ENCODE measurements at places on chromosomes 1 and 21. TPM values are rescaled to one million over a fixed set of nuclear protein-coding genes. Genes with fewer than 3 reads are reported as not detected.

Gene CADM3
- 1.2 TPM for total RNA-seq

Gene TAS1R1
- 0.59 TPM for total RNA-seq

Gene KCNA2
- 0.79 TPM for total RNA-seq

DNA sequence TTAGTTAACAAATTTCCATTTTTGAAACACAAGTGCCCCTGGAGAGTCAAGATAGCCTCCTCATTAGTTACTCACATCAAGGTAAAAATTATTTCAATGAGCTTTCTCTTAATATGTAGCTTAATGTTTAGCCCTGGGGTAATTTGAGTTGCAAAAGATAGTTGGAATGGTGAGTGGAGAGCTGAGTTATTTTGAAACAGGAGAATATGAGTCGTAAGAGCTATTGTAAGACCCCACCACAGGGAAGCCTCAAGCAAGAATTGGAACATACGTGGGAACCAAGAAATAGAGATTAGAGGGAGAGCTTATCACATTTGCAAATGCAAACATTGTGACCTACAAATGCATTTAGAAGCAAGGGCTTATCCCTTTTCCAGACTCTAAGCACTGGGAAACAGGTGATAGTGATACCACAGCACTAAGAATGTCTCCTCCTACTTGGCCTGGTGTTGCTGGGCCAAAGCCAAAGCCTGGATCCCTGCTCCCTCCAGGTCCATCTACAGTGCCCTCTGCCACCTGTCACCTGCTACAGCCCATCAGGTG is 635.1 kb downstream of the PTPRC start:
- no peak for DNase-seq

DNA sequence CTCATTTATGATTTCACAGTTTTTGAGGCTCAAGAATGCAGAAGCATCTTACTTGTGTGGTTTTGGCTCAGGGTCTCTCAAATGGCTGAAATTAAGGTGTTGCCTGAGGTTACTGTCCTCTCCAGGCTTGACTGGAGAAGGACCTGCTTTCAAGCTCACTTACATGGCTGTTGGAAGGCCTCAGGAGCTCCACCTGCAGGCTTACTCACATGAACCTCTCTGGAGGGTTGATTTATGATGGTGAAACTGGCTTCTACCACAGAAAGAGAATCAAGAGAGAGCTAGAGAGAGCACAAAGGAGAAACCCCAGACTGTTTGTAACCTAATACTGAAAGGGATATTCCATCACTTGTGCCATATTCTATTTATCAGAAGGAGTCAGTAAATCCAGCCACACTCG is 6.2 kb upstream of the KCNK2 start:
- no peak for DNase-seq

GRCh38 chr1:157844089-157844830 is 2.7 kb upstream of the CD5L start:
- no peak for DNase-seq

GRCh38 chr1:208171616-208172422 is 72.4 kb downstream of the PLXNA2 start:
- DNase-seq: no peak

DNA sequence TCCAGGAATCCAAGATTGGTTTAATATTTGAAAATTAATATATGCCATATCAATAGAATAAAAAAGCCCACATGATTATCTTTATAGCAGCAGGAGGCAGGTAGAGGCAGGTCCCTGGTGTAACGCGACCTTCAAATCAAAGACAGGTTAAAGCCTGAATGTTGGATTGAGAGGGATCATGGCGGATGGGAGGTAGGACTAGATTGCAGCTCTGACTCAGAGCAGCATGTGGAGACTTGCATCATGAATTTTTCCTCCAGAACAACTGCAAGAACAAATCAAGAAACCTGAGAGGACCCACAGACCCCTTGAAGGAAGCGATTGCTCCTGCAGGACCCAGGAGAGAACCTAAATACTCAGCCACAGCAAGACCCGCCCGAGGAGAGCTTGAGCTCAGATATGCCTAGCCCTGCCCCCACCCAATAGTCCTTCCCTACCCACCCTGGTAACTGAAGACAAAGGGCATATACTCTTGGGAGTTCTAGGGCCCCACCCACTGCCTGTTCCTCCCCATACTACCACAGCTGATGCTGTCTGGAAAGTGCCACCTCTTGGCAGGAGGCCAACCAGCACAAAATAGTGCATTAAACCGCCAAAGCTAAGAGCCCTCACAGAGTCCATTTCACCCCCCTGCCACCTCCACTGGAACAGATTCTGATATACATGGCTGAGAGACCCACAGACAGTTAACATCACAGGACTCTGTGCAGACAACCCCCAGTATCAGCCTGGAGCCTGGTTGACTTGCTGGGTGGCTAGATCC is 19.5 kb downstream of the S100B start:
- no peak for DNase-seq

Measured in skin of body (tissue), 3 donors.